ENCODE measurements at places on chromosomes 12 and 14.

DNA sequence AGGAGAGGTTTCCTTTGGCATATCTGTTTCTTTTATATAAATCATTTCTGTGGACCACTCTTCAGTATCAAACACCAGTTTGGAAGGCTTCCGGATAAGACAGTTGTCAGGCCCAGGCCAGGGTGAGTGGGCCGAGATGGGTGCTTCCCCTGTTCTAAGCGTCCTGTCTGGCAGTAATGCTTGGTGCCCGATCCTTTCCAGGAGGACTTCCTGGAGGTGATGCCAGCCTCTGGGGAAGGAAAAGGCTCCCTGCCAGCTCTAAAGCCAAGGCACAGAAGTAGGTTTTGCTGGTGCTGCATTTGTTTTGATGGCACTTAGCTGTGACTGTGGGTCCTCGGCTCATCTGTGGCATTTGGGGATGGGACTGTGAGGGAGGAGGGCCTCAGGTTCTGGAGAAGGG is 124.4 kb upstream of the RTL1 start:
- DNase-seq: no peak

GRCh38 chr14:80414080-80414479 is 202.8 kb upstream of the DIO2 start:
- DNase-seq: no peak

- no peak for DNase-seq
These were observed 19.8 kb downstream of the PTPRB start for GRCh38 chr12:70617450-70617849.

DNA sequence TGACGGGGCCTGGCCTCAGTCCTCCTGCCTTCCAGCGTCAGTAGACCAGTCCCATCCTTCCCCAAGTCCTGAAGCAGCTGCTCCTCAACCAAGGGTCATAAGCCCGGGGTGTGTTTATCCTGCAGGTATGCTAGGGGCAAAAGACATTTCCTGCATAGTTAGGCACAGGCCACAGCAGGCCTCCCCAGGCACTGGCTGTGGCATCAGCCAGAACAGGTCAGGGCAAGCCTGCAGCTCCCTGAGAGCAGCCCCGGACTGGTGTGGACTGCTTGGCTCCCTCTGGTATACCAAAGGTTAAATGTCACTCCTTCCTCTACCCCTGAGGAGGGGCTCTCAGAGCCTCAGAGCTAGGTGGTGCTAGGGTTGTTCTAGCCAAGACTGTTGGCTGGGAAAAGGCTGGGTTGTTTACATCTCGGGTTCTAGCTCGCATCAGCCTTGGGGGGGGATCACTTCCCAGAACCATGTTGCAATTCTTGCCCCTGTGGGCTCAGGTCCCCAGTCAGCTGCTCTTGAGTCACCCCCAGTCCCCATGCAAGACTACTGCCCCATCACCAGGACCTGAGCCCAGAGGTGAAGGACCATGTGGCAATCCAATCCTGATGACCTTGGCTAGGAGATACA is 2.9 kb downstream of the MMP14 start:
- DNase-seq: no peak

GRCh38 chr14:54786838-54787237 is 115.8 kb downstream of the GCH1 start:
- DNase-seq: no peak

DNA sequence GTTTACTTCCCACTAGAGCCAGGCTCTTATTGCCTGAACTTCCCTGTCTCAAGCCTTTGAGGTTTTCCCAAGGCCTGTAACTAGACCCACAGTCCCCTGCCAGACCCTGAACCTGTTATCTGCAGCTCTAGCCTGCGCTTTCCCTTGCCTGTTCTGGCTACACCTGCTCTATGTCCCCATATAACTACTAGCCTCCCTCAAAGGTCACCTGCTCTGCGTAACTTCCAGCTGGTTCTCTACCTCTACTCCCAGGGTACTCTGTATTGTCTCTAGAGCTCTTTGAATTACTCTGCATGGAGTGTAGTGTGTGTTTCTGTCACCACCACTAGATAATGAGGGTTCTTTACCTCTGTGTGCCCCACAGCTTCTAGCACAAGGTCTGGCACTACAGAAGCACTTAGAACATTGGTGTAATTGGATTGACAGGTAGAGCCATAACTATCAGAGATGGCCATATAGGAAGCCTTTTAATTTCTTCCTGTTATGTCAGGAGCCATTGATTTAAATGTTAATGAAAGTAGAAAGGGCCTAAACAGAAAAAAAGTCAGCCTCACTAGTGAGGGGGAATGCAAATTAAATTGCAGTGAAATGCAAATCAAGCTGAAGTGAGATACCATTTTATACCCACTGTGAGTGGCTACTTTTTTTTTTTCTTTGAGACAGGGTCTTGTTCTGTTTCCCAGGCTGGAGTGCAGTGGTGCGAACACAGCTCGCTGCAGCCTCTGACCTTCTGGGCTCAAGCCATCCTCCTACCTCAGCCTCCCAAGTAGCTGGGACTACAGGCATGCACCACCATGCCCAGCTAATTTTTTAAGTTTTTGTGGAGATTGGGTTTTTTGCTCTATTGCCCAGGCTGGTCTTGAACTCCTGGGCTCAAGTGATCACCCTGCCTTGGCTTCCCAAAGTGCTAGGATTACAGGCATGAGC is 47.8 kb downstream of the EID3 start:
- DNase-seq: no peak

GRCh38 chr14:75205591-75205990 is 29.2 kb upstream of the TMED10 start:
- DNase-seq: no peak

- no peak for DNase-seq
These were observed 54.1 kb downstream of the EP400 start for GRCh38 chr12:132003846-132004245.

DNA sequence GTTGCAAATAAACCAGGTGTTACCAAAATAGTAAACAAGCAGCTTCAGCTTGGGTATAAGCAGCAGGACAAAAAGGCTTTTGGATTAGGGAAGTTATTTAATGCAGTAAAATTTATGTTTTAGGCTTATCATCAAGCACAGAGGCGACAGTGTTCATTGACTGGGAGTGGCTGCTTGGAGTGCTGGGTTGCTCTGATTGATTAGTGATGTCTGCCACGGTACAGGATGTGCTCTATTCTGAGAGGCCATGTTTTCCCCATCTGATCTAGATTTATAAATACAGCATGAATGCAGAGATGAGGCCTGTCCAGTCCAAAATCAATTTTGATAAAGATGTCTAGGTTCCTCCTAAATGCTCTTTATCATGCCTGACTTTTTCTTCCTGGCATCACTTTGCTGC is 83.5 kb downstream of the MAP1LC3B2 start:
- DNase-seq: no peak

- no peak for DNase-seq
These were observed 17.7 kb downstream of the NGDN start for GRCh38 chr14:23487216-23487615.

GRCh38 chr12:19643635-19644034 is 204.3 kb downstream of the AEBP2 start:
- no peak for DNase-seq

GRCh38 chr12:130664772-130665171 is 51.3 kb downstream of the RIMBP2 start:
- DNase-seq: no peak

- DNase-seq: no peak
These were observed 20.4 kb downstream of the RGS6 start for GRCh38 chr14:71952381-71953363.

DNA sequence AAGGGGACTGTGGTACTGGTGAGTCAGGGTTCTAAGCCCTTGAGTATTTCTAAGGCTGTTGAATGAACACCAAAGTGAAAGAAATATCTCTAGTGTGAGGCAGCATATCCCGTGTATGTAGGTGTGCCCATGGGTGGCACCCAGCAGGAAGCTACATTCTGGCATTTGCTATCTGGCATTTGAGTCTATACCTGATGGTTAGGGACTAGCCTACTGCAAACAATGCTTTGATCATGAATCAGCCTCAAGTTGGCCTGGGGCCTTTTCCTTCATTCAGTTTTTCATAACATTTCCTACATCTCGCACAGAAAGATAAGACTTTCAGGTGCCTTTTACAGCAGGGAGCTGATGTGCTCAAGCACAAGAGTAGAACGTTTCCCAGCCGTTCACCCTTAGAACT is 85.7 kb upstream of the E2F7 start:
- DNase-seq: no peak

- no peak for DNase-seq
These were observed 211.0 kb downstream of the SSPN start for GRCh38 chr12:26406391-26406790.

DNA sequence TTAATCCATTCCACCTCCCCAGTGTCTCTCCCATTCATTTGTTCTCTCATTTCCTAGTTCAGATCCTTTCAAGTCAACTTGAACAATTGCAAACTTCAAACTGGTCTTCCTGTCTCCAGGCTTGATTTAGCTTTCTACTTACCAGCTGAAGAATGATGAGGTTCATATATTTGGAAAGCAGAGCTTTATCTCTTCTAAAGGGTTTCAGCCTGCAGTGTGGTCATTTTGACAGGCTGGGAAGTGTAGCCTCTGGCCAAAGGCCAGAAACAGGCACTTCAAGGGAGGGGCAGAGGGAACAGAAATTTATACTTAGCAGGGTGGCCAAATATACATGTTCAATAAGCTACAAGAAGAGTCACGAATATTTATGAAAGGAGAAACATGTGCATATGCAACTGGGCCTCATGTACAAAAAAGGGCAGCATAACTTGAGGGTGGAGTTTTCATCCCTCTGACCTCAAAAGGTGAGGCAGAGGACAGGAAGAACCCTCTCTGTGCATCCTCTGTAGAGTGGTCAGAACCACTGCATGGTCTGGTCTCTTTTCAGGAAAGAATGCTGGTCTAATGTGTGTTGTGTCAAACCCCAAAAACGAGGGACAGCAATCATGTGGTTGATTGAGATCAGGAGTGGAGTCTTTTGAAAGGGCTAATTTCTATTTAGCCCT is 34.0 kb upstream of the HECTD1 start:
- DNase-seq: no peak

DNA sequence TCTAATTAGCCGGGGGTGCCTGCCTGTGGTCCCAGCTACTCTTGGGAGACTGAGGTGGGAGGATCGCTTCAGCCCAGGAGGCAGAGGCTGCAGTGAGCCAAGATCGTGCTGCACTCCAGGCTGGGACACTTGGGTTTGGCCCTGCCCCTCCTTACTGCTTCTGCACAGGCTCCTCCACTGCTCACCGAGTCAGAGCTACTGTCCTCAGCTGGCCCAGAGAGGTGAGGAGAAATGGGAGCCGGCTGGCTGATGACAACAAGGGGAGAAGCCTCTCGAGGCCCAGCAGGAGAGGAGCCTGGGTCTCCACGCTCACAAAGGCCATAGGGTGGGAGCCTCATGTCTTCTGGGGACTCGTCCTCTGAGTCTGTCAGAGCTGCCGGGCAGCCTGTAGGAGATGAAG is 13.7 kb downstream of the CALCOCO1 start:
- DNase-seq: no peak

- no peak for DNase-seq
These were observed 2.7 kb downstream of the HECTD1 start for GRCh38 chr14:31204593-31205534.

DNA sequence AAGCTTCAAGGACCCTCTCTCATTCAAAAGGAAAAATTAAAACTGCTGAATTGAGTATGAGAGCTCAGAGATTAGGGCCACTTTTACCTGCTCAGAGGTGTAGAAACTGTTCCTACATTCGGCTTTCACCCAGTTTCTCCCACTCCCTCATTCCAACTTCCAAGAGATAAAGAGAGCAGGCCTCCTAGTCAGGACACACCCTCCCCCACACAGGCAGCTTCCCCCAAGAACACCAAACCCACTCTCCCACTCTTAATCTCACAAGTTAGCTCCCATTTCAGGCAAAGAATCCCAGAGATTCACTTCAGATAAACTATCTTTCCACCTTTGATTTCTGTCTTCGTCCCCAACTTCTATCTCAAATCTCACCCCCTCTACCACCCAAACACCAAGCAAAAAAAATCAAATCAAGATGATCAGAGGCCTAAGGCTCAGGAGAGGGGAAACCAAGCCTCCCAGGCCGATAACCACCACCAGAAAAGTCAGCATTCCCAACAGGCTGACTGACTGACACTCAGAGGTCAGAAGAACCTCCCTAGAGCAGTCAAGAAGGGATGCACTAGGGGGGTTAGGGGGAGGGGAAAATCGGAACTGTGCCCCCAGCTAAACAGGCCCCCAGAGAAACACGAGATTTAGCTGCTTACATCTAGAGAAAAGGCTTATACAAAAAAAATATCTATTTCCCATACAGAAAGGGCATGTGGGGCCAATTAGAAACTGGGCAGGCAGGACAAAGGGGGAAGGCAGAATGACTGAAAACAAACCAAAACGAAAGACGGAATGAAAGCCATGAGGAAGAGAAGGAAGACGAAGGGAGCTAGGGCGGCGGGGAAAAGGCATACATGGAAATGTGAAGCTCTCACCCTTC is 13.2 kb upstream of the CDH24 start:
- no peak for DNase-seq

Data from CD4-positive, alpha-beta T cell treated with Interleukin-12 subunit alpha and Interleukin-12 subunit beta, for 1 hour (primary cell).